Daoy (cell line): ENCODE measurements at places on chromosomes 5 and 9. TPM values are rescaled to one million over a fixed set of nuclear protein-coding genes. Genes with fewer than 3 reads are reported as not detected.

Gene THG1L
- total RNA-seq, result 20.9 and 21.7 TPM in 2 replicates

Gene FABP6
- total RNA-seq, result 5.7 and 10.7 TPM in 2 replicates

Gene PFN3
- not detected in 2 replicates for total RNA-seq

Gene FOCAD
- total RNA-seq, result 11.3 and 15.4 TPM in 2 replicates

DNA sequence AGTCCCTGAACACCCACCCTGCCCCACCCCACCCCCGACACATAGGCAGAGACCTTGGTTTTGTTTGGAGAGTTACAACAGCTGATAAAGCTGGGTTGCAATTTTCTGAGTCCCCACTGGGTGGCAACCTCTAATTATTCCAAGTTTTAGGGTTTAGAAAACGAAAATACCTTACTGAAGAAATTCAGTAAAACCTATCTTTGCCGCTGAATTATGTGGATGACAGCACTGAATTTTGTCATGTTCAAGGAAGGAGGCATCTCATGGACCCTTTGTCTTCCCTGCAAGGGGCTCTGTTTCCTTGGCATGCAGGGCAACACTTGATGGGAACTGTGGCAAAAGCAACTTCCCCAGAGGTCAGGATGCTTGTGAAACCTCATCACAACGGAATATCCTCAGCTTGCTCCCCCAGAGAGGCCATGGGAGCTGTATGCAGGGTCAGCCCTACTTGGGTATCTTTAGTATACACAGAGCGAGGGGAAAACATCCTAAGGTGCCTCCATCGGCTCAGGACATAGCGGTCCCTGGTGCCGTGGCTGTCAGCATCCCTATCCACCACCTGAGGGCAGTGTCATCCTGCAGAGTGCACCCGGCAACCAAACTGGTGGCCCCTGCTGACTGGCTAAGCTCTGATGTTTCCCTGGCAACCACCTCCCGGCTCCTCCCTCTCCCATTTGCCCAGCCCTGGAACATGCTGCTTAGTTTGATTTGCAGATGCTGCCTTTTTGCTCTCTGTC, 123.1 kb downstream of the RXRA start:
- DNase-seq, result peak; percentile 98

DNA sequence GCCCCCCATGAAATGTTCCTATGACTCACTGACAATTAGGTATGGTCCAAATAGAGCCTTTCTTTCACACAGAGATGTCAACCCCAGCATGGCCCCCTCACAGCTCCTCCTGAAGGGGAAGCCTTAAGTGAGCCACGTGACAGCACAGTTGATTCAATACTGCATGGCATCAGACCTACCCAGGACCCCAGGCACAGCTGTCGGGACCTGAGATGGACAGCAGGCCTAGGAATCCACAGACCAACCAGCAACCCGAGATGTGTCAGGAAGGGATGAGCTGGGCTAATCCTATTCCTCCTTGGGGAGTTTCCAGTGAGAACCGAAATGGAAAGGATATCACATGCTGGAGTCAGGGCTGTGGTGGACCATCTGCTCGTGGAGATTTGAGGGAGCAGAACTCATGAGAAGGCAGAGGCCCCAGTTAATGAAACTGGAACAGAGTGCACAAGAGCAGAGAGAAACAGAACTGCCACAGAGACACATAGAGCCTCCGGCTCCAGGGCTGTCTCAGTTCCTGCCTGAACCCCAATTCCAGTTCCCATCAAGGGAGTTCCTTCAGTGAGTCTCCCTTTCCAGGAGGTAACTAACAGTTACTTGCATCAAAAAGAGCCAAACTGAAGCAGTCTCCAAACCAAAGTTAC, 42.1 kb upstream of the SMIM23 start:
- DNase-seq, result peak; percentile 34

GRCh38 chr9:37453827-37454226, 11.4 kb downstream of the ZBTB5 start:
- DNase-seq, result no peak

DNA sequence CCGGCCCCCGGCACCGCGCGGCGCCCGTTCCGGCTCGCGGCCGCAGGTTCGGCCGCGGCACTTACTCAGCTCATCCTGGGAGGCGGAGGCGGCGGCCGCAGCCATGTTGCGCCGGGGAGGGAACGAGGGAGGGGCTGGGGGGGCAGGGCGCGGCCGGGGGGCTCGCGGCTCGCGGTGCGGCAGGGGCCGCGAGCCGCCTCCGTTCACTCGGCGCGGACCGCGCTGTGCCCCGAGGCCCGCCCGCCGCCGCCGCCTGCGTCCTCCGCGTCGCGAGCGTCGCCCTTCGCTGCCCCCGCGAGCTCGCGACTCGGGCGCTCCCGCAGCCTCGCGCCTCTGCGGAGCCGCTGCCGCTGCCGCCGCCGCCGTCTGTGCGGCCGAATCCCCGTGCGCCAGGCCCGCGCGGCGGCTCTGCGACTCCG, 735 bp downstream of the ECPAS start:
- DNase-seq, result peak; percentile 80

DNA sequence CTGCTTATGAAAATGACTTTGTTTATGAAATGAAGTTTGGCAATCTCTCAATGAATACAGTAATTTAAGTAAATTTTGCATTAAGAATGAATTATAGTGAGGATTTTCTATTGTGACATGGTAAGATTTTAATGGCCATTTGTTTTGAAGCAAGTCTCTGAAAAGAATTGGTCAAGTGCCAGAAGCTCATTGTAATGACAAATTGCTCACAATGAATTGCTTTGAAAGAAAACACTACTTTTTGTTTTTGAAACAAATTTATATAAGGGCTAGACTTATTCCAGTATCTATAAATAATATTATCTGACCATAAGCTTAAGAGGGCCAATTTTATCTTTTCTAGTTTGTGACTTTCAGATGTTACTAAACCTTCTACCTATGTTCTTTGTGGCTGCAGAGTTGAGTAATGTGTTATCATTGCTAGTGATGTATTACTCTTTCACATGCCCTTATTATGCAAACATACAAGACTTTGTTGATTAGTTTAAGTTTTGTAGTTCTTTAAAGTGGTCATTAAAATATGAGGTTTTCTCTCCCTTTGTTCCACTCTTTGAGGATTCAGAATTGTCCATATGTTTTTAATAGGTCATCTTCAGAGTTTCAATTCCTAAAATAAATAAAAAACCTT, 93.0 kb upstream of the ZNF608 start:
- DNase-seq, result no peak

GRCh38 chr9:129806061-129806460, 3.1 kb downstream of the TOR1B start:
- no peak for DNase-seq

- no peak for DNase-seq
Observed at GRCh38 chr5:36238502-36239295, 3.0 kb downstream of the NADK2 start.

DNA sequence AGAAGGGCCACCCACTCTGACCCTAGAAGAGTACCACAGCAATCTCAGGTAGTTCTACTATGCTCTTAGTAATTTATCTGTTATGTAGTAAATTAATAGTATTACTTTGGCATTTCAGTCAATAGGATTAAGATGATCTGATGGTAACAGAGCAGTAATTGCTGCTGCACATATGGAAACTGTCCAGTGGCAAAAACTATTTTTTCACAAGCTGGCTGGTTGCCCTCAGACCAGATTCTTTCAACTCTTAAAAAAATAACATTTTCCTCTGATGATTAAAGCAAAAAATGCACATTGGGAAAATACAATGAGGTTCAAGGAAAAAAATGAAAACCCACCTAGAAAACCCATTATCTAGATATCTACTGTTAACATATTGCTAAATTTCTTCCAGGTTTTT, 19.7 kb downstream of the GLRA1 start:
- DNase-seq, result no peak

DNA sequence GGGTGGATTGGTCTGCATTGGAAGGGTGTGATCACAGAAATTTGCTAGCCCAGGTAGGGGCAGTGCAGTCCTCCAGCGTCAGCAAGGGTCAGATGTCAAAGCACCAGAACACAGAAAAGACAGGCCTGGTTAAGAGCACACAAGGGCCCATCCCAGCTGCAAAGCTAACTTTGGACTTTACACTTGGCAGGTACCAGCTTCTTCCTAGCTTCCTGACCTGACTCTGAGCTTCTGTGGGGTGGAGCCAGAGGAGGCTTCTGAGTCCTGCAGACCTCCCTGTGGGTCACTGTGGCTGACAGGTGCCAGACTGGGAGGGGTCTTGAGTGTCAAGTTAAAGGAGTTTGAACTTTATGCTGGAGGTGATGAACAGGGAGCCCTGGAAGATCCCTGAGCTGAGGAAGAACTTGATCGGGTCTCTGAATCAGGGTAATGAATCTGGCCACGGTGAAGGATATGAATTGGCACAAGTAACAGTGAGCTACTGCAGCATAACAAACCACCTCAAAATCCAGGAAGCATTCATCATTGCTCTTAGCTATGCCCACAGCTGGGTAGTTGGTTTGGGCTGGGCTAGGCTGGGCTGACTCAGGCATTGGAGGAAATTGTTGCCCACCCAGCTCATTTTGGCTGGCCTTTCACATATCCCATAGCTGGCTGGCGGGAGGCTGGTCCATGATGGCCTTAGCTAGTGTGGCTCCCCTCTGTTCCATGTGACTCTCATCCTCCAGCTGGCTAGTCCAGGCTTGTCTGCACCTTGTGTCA, 63.4 kb downstream of the BARX1 start:
- DNase-seq, result no peak

DNA sequence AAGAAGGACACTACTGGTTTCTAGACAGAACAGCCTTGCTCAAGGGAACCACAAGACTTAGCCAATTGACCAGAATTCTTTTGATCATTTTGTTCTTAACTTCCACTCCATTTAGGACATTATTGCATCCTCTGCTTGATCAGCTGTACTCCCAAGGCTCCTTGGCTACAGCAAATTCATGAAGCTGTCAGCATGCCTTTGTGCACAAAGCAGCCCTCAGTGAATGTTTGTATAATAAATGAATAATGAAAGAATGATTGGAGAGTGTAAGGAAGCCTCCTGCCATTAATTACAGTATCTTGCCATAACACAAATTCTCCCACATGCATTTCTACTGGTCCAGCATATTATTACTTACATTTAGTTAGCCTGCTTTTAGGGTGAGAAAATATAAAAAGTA, 449.6 kb downstream of the SLCO4C1 start:
- no peak for DNase-seq

DNA sequence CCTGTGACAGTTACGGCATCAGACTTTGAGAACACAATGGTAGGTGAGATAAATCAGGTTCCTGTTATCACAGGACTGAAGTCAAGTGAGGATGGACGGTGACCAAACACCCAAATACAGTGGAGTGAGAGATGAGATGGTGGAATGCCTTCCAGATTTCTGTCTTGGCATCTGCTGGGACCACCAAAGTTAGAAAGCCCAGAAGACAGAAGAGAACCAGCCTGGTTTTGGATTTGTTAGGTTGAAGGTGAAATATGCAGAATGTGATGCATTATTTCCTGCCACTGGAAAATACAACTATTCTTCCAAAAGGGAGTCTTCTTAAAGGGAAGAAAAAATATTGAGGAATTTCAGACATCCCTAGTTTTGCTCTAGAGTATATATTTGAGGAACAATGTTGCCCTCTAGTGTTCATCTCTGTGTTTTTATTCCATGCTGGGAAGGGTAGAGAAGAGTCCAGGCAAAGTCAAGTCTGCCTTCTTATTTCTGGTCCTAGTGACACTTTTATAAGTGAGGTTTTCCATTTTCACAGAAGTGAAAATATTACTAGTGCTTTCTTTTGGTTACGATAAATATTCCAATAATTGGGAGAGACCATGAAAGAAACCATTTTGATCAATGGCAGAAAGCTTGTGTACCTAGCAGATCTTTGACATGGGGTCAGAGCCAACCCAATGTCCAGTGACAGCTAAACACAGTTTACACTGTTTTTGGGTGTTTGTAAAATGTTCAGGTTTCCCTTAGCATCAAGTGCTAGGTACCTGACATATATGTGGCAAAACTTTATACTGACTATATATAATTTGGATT, 142.3 kb upstream of the ANKH start:
- peak; percentile 31 for DNase-seq

DNA sequence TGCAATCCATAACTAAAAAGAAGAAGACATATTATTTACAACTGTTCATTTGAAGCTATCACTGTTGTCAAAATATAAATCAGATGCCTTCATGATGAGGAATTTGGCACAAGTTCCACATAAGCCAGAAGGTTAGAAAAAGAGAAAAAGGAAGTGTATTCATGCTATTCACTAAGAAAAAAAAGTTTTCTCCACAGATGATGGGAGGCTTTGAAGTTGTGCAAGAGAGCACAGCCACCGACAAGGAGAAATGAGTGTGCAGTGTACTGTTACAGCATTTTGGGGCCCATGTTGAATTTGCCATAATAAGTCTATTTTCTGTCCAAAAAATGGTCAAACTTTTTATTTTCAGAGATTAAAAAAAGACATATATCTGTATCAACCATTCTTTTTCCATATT, 32.9 kb upstream of the IFNK start:
- no peak for DNase-seq

DNA sequence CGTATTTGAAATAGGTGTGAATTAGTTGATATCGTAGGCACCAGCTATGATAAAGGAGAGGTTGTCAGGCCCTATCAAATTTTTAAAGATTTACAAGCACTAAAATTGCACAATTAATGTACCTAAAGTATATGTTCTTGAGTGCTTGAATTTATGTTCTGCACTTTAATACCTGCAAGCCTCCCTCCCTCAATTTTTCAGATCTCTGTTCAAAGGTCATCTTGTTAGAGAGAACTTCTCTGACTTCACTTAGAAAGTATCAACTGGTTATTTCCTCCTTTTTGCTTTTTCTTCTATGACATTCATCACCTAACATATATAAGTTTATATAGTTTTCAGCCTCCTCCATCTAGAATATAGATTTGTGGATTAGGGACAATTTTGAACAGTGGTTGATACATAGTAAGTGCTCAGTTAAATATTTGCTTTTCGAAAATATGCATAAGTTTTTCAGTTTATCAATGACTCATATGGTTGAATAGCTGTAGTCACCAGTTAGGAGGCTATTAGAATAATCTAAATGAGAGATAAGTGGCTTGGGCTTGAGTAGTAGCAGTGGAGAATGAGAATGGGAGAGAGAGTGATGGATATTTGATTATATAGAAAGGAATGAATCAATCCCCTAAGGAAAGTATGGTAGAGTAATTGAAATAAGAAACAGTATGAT, 37.3 kb downstream of the LOX start:
- DNase-seq, result no peak

DNA sequence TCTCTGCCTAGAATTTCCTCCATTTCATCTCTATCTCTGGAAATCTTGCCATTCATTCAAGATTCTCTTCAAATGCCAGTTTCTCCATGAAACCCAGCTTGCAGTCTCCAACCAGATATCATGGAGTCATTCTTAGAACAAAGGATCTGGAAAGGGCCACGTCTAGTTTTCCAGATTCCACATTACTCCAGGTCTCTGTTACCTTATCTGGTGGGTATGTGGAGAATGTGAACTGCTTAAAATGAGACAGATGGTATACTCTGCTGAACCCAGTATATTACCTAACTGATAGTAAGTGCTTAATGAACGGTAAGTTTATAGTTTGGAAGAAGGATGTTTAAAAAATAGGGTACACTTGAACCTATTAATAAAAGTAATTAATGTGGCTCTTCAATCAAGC, 52.3 kb upstream of the ZSWIM6 start:
- no peak for DNase-seq

- no peak for DNase-seq
Observed at GRCh38 chr9:13878241-13878711, 435.7 kb downstream of the NFIB start.
